DMS79 (cell line): ENCODE measurements at places on chromosomes 2 and 18.
A peak's percentile ranks its signal among the peaks of the same experiment; 100 is the strongest.

DNA sequence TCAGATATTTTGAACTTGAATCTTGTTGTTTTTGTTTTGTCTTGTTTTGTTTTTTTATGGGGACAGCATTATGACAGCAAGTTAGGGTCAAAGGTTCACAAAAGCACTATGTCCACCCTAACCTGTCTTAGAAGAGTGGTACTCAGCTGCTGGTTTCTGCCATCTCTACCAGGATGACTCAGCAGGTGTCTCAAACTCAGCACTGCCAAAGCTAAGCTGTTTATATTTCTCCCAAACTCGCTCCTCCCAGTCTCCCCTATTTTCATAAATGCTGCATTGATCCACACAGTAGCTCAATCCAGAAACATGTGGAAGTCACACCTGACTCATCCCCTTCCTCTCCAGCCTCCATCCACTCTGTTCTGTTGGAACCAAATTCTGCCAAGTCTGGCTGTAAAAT lies 134.9 kb downstream of the ZBTB7C start:
- no peak for DNase-seq

GRCh38 chr2:214481204-214481603 lies 70.3 kb downstream of the VWC2L start:
- no peak for DNase-seq

DNA sequence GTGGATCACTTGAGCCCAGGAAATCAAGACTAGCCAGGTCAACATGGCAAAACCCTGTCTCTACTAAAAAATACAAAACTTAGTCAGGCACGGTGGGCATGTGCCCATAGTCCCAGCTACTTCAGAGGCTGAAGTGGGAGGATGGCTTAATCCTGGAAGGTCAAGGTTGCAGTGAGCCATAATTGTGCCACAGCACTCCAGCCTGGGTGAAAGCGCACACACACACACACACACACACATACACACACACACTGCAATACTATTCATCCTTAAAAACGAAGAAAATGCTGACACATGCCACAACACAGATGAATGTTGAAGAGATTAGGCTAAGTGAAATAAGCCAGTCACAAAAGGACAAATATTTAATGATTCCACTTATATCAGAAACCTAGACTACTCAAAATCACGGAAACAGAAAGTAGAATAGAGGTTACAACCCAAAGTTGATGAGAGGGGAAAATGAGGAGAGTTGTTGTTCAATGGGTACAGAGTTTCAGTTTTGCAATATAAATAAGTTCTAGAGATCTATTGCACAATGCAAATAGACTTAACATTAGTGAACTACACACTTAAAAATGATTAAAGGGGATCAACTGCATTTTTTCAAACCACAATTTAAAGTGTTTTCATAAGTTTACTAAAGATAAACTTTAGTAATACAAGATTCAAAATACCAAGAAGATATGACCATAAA lies 114.5 kb downstream of the USP34 start:
- no peak for DNase-seq

GRCh38 chr2:230717600-230717999 lies 5.0 kb downstream of the CAB39 start:
- DNase-seq: no peak

DNA sequence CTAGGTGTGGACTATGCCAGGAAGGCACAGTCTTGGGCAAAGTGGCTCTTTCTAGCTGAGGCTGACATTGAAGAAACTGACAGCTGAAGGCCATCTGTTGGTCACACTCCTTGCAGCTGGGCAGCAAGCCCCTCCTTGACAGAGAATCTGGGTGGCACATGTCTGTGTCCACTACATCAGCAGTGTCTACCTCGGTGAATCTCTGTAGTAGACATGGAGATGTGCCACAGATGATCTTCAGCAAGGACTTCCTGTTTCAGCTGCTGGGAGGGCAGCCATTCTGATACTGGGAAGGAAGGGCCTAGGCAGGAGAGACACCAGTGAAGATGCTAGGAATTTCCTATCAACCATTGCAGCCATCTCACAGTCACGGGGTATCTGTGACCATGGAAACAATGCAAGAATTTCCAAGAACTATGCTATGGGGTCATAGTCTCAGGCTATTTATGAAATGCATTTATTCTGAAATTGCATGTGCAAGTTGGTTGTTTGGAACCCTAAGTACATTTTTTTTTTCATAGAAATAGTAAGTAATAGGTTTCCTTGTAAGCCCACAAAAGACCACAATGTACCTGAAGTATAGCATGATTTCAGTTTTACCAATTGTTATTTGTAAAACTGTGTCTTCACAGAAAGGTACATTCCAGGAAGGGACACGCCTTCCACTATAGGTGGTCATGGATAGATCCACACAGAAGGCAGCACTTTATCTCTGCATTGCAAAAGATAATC lies 63.8 kb upstream of the DARS1 start:
- DNase-seq: no peak

DNA sequence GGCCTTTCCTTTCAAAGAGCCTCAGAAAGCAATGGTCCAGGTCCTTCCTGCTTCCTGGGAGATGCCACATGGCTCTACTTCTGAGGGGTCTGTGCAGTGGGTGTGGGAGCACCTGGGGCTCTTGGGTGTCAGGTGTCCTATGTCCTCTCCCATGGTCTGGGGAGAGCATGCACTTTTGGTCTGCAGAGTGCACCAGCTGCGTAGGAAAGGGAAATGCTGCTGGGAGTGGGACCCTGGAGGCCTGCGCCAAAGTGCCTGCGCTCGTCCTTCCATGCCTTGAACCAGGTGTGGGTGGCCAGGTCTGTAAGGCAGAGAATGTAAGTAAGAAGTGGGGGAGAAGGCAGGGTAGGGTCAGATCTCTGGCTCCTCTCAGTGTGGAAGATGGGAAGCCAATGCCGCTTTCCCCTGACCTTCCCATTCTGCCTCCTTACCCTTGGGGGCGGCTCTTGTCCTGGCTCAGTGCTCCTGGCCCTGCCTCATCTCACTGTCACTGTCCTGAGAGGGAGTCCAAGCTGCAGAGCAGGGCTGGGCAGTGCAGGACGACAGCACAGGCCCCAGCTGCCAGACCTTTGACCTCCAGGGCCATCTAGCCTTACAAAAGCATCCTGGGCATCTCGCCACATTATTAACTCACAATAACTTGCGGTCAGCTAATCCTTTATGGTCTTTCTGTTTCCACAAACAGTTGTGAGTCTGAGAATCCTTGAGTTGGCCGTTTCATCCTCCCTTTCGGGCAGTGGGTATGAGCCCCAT lies 6.6 kb upstream of the PROM2 start:
- no peak for DNase-seq

DNA sequence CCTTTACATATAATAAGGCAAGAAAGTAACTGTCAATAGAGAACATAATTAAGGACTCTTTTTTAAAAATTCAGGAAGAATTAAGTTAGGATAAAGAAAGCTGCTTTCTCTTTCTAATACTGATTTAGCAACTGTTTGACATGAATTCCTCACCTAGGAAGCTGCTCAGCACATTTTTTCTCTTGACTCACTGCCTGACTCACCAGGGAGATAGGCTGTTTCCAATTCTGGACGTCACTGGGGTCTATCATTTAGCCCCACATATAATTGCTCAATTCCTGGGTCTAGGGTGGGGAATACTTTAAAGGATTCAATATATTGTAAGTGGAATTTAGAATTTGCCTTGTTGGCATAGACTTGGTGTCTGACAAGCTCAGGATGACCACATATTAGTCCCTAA lies 50.8 kb upstream of the UGP2 start:
- DNase-seq: no peak

- DNase-seq: no peak
Observed at GRCh38 chr2:42843611-42844010, 51.2 kb upstream of the HAAO start.

DNA sequence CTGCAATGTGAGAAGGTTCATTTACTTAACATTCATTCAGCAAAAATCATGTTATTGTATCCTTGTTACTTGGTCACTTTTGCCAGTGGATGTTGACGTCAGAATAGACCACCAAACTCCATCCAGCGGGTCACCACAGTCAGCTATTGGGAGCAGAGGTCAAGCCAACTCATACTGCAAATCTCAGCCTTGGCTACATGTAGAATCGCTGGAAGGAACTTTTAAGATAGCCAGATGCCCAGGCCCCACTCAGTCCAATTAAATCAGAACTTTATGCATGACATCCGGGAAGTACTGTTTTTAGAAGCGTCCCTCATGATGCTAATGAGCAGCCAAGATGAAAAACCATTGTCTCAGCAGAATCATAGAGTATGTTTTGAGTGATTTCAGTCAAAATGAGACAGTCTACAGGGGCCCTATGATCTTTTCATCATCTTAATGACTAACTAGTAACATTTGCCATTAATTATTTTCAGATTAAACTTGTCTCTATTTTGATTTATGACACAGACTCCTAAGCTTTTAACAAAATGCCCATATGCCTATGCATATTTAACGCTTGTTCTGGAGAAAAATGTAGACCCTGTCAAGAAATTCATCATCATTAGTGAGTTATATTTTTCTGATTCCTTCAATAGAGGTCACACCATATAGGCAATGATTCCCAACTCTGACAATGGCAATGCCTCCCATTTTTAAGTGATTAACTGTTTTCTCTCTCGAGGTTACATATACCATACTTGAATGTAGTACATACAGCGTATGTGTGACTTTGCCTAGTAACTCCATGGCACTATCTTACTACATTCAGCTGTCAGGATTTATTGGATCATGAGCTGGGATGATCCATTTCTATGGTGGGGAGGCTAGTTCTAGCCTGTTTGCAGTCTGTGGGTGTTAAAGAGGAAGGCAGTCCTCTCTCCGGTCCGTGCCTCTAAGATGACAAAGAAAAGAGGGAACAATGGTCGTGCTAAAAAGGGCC lies 63.7 kb upstream of the CCBE1 start:
- no peak for DNase-seq

DNA sequence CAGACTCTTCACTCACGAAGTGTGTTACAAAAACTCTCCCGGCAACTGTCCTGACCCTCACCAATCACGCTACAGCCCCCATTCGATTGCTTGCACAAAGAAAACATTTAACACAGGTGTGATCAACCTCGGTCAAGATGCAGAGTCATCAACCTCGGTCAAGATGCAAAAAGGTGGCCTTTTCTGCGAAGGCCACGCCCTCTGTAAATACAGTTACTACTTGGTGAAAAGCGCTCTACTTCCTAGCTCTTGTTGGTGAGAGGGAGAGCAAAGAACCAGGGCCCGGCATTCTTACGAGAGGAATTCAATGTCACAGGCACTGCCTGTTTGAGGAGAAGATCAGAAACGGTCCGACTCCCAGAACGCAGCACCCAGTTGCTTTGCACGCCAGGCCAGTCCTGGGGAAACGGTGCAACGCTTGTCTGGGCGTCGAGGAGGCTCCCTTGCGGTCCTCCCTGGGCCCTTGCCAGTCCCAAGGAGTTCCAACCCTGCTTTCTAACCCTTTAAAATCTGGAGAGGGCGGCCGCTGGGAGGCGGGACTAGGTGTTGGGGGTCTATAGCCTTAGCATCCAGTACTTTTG lies 1.9 kb downstream of the PIEZO2 start:
- DNase-seq: peak; percentile 21

GRCh38 chr2:120793682-120794403 lies 58.2 kb downstream of the GLI2 start:
- DNase-seq: no peak

DNA sequence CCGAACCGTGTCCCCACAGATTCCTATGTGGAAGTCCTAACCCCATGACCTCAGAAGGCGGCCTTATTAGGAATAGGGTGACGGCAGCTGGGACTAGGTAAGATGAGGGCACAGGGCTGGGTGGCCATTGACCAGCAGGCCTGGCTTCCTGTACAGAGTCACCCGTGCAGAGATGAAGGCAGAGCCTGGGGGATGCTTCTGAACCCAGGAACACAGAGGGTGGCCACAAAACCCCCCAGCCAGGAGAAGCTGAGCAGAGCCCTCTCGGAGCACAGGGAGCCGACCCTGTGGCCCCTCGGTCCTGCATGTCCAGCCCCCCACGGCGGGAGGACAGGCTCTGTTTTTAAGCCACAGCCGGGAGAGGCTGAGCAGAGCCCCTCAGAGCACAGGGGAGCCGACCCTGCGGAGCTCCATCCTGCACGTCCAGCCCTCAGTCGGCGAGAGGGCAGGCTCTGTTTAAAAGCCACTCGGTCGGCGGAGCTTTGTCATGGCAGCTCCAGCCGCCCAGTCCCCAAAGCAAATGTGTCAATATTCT lies 2.7 kb downstream of the PDCD1 start:
- no peak for DNase-seq

DNA sequence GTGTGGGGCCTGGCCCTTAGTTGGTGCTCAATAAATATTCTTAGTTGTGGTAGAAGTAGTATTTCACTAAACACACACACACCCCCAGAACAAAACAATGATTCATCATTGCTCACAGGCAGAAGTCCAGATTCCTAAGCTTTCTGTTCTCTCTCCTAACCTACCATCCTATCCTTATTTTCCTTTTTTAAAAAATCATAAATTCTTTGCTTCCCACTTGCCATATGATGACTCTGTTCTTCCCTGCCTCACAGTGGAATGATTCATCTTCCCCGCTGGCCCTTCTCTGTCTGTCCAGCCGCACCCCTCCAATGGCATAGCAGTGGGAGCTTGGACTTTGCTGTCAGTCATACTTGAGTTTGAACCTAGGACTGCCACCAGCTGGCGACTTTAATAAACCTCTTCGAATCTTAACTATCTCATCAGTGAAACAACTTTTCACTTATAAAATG lies 5.2 kb downstream of the EML6 start:
- DNase-seq: no peak

GRCh38 chr2:196314780-196315179 lies 143.4 kb upstream of the STK17B start:
- DNase-seq: no peak

GRCh38 chr2:202555356-202555755 lies 79.4 kb upstream of the FAM117B start:
- DNase-seq: no peak

GRCh38 chr2:227397562-227397961 lies 9.8 kb upstream of the SCYGR1 start:
- no peak for DNase-seq

- DNase-seq: no peak
Observed at GRCh38 chr18:40852406-40852805, 1102.6 kb upstream of the PIK3C3 start.

DNA sequence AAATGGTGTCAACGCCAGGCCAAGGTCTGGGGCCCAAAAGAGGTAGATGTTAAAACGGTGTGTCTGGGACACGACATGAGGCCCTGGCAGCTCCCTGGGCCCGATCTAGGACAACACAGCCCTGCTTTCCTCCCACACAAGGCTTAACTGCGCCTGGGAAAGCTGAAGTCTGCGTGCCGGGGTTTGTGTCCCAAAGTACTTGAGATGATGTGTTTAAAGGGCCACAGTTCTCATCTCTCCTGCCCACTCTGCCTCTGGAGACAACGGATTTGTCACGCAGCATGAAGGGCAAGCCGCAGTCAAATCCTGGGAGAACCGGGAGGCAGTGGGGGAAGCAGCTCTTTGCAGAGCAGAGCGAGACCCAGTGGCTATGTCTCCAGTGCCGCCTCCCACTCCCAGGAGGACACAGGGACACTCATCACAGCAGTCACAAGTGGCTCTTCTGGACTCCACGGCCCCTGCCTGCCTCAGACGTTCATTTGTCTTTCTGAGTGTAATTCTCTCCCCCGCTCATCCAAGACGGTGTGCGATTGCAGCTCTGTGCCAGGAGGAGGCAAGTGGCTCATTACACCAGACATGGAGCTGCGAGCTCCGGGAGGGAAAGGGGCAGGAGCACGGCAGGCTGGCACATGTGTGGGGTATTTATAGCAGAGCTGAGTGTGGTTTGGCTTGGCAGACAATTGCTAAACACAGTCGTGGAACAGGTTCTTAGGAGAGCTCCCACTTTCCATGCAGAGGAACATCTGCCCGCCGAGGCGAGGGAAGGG lies 57.7 kb upstream of the SEMA4C start:
- DNase-seq: peak; percentile 94

GRCh38 chr2:156517419-156517818 lies 81.2 kb downstream of the GPD2 start:
- no peak for DNase-seq

GRCh38 chr2:234542742-234543141 lies 45.9 kb upstream of the ARL4C start:
- no peak for DNase-seq
